ENCODE measurements at places on chromosomes 4 and X.

GRCh38 chr4:137909529-137910309 lies 332.4 kb downstream of the SLC7A11 start:
- DNase-seq: no peak

DNA sequence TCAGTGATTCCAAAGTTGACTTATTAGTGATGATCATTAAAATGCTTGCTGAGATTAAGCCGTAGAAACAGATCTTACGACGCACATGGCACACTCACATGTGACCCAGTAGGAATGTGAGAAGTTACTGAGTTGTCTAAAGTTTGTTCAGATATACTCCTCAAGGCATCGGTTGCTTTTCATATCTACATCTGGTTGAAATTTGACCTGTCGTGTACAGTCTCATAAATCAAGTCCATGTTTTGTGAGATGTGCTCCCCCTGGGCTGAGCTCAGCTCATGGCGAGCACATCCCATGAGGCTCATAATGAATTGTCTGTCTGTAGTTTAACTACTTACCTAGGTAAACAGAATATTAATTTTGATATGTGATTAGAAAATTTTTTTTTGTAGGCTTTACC lies 67.0 kb downstream of the TNIP2 start:
- DNase-seq: no peak

DNA sequence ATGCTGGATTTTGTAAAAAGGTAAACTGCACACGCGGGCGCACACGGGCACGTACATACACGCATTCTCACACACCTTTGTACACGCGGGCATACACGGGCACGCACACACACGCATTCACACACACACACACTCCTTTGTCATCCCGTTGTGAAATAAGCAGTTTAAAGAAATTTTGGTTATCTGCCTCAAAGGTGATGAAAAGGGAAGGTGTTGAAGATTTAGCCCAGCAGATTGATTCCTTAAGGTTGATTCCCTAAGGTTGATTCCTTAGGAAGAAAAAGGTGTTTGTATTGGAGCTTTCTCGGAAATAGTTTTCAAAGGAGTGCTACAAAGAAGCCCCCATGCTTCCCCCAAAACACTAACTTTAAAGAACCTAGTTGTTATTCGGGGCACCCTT lies 693 bp downstream of the ATP10D start:
- DNase-seq: no peak

DNA sequence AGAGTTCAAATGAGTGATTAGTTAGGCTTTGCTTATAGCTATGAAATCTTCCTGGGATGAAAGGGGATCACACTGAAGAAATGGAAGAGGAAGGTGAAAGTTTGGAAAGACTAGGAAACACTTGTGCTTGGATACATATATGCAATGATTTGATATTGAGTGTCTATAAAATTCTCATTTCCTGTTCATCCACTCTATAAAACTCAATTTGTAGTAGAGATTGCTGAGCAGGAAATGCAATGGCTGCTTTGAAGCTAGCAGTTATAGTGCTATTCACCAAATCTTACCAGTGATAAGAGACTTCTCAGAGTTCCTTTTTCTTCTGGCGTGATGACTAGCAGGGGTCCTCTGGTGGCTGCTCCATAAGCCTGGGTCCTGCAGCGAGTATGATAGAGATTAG lies 128.1 kb upstream of the HPF1 start:
- no peak for DNase-seq

DNA sequence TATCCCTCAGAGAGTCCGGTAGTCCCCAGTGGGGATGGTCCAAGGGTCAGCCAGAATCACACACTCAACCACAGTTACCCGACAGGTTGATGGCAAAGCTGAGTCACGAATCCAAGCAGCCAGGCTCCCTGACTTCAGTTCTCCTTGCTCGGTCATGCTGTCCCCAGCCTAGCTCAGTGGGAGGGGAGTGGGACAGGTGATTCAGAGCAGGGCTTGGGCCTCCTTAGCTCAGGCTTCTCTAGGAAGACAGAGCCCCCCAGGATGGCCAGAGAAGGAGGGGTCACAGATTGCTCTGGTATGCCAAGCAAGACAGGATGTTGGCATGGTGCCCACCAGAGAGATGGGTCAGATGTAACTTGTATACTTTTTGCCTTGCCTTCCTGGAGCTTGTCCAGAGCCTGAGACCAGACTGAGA lies 66.5 kb downstream of the EFNB1 start:
- no peak for DNase-seq

DNA sequence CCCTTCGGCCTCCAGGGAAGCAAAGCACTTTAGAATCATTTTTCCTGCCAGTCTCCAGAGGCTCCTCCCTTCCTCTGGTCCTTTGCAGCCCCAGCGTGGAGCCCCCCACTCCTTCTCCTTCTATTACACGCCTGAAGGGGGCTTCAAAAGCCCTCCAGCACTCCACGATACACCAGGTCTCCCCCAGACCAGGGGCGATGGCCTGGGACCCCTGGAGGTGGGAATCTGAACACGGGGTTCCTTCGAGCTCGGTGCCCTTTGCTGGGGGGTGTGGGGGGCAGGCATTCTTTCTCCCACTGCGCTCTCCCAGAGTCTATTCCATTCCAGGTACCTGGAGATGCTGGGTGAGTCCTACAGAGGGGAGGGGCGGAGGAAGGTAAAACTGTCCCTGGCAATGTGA lies 97.6 kb downstream of the HMX1 start:
- DNase-seq: no peak

GRCh38 chr4:122705009-122705408 lies 27.5 kb upstream of the BBS12 start:
- DNase-seq: no peak

DNA sequence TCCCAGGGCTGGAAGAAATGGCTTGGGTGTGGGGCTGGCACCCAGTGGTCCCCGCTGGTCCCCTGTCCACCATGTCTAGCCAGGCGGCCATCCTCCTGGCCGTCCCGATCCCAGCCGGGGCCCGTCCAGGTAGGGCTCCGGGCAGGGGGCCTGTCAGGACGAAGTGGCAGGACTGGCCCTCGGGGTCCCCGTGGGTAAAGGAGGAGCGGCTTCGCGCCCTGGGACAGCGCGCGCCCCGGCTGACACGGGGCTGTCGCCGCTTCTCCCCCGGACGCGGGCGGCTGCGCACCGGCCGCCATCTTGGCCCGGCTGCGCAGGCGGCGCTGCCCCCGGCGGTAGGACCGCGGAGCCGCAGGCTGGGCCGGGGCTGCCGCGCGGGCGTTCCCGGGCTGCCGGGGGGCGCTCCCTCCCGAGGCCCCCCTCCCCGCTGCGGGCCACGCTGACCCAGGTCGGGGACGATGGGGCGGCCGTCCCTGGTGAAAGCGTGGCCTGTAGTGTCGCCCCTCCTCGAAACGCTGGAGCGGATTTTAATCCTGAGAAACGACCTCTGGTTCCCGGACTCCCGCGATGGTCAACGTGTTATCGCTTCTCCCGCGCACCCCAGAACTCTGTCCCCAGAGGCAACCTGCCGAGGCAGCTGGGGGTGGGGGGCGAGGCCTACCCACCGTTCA lies 60.4 kb upstream of the BCOR start:
- no peak for DNase-seq

- DNase-seq: no peak
These were observed 48.1 kb upstream of the TBL1X start for GRCh38 chrX:9416562-9417348.

GRCh38 chr4:7867191-7867590 lies 72.5 kb downstream of the AFAP1 start:
- no peak for DNase-seq

DNA sequence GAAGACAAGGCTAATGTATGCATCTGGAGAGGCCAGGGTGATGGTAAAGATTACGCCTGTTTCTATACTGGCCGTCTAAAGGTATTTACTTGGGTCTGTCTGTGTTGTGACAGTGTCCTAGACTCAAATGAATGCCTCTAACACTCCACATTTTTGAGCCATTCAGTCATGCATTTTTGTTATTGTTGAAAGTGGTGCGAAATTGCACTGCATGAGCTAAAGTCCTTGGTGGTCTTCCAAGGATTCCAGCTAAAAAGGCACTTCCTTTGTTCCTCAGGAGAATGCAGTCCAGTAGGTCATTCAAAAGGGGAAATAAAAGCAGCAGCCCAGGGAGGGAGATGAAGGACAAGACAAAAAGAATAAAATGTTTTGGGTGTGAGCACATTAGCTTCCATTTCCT lies 3.0 kb downstream of the GPC4 start:
- no peak for DNase-seq
